ENCODE measurements at places on chromosomes 12 and 14.

- DNase-seq, result no peak
Measured at GRCh38 chr12:124125203-124125871, 152.3 kb downstream of the ZNF664 start.

DNA sequence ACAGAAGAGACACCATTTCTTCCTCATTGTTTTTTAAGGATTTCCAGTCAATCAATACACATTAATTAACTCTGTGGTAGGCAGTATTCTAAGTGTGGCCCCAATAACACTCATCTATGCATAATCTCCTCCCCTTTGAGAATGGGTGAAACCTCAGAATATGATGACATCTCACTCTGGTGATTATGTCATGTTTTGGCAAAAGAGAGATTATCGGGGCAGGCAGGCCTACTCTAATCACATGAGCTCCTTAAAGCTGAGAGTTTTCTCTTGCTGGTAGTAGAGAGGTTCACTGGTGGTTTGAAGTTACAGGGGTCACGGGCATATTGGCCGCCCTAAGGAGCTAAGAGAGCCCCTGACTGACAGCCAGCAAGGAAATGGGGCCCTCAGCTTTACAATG lies 7.1 kb upstream of the LGMN start:
- DNase-seq, result no peak

DNA sequence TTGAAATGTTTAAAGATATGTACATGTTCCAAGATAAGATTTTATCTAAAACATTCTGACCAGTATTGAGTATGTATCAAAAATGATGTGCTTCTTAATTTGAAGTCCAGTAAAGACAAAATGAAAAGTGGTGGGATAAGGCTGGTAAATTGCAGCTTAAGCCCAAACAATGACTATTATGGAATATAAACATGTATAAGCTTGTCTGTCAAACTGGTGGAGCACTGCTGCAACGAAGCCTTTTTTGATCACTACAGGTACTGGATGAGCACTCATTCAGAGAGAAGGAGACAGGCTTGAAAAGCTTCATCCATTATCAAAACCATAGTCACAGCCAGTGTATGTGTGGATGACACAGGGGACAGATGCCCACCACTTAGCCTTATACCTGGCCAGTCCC lies 138.4 kb downstream of the ATP23 start:
- no peak for DNase-seq

DNA sequence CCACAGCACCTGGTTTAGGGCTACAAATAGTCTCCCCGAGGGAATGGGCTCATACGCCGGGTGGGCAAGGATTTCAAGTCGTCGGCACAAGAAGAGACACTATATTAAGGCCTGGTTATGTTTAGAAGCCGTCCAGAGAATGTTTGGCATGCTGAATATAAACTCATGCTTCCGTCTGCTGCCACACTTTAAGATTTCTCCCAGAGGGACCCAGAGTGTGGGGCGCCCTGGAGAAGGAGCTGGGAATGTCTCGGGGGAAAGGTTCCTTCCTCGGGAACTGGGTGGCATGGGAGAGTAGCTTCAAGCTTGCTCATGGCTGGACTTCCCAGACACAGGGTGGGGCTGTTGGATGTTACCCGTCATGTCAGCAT lies 295.7 kb downstream of the CACNA1C start:
- no peak for DNase-seq

GRCh38 chr12:88706286-88706685 lies 126.0 kb upstream of the KITLG start:
- DNase-seq, result no peak

DNA sequence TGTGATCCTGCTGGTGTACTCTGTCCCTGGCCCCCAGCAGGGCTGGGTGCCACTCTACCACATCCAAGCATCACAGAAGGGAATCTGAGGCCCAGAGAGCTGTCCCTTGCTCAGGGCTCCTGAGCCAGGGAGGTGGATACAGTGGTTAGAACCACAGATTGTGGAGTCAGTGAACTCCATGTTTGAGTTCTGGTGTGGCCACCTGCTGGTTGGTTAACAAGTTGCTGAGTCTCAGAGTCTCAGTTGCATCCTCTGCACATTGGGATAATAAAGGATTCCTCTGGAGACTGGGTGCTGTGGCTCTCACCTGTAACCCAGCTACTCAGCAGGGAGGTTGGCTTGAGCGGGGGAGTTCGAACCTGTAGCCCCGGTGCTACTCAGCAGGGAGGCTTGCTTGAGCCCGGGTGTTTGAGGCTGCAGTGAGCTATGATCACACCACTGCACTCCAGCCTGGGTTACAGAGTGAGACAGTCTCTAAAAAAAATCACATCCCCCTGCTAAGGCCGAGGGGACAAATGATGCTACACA lies 39.4 kb downstream of the MVK start:
- no peak for DNase-seq

DNA sequence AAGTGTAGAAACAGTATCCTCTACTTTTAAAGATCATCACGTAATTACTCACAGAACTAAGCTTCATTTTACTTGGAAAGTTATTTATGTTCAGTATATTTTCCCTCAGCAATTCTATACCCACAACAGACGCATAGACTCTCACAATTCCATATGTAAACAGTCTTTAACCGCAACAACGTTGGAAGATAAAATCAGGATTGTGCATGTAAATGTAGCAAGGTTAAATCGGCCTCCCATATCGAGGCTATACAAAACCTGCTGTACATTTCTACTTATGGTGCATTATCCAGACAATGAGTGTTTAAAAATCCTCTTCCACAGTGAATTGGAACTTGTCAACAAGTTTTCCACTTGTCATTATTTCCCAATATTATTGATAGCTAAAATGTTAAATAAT lies 581.1 kb downstream of the SLC16A7 start:
- no peak for DNase-seq
